ENCODE measurements at places on chromosomes 16 and 17. TPM values are rescaled to one million over a fixed set of nuclear protein-coding genes. Genes with fewer than 3 reads are reported as not detected.

Gene C1QL1
- not detected for total RNA-seq

Gene TNFSF13
- total RNA-seq: 1.00 TPM

Gene SOX9
- total RNA-seq: 2.1 TPM

GRCh38 chr17:79080349-79080748, 5.7 kb downstream of the ENGASE start:
- no peaks in the 10 kb centered on the region for H3K36me3 ChIP-seq
- peaks cover 13% of the 10 kb centered on the region for H3K4me1 ChIP-seq
- H3K4me3 ChIP-seq: no peak overlapping the region
- no peak for DNase-seq

- H3K4me3 ChIP-seq: no peak overlapping the region
- H3K27ac ChIP-seq: no peak overlapping the region
- H3K36me3 ChIP-seq: no peaks in the 10 kb centered on the region
- peaks cover 7% of the 10 kb centered on the region for H3K4me1 ChIP-seq
- DNase-seq: no peak
Observed at GRCh38 chr16:4746991-4747574, 12.7 kb downstream of the DNAAF8 start.

DNA sequence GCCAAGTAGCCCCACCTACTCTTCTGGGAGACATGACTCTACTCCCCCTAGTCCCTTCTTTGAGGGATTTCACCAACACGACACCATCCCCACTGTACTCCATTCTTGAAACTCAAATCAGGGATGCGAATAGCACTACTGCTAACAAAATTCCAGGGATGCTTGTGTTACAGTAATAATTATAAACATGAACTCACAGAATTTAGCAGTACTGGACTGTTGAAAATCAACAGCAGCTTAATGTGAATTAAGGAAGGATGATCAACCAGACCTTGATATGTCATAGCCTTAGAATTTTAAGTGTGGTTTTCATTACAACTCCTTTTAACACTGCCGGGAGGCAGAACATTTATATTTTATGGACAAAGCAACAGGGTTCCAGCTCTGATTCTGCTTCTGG, 37.9 kb downstream of the AMFR start:
- DNase-seq: no peak
- no peak overlapping the region for H3K27ac ChIP-seq
- H3K4me3 ChIP-seq: no peak overlapping the region
- H3K4me1 ChIP-seq: peaks cover 5% of the 10 kb centered on the region
- peaks cover 45% of the 10 kb centered on the region for H3K36me3 ChIP-seq

GRCh38 chr17:50194934-50195865, 6.2 kb downstream of the COL1A1 start:
- H3K4me1 ChIP-seq: peaks cover 2% of the 10 kb centered on the region
- H3K4me3 ChIP-seq: no peak overlapping the region

- no peak overlapping the region for H3K27ac ChIP-seq
- no peaks in the 10 kb centered on the region for H3K4me1 ChIP-seq
- no peak for DNase-seq
Observed at GRCh38 chr16:47726031-47726675, 265.0 kb downstream of the PHKB start.

DNA sequence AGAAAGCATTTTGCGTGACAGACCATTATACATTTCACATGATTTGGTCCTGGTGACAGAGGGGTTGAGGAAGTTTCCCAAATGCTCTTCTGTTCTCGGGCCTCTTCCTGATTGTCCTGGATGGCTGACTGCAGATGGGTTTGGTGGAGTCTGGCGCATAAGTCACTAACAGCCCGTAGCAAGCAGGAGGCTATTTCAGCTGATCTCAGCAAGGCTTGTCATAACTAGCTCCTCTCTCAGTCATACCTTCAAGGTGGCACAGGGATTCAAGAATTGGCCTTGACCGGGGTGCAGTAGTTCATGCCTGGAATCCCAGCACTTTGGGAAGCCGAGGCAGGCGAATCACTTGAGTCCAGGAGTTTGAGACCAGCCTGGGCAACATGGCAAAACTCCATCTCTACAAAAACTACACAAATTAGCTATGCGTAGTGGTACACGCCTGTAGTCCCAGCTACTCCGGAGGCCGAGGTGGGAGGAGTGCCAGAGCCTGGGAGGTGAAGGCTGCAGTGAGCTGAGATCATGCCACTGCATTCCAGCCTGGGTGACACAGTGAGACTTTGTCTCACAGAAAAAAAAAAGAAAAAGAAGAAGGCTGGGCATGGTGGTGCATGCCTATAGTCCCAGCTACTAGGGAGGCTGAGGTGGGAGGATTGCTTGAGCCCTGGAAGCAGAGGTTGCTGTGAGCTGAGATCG, 68.9 kb upstream of the HAS3 start:
- H3K27ac ChIP-seq: no peak overlapping the region
- H3K4me3 ChIP-seq: no peak overlapping the region
- no peak for DNase-seq
- H3K36me3 ChIP-seq: no peaks in the 10 kb centered on the region

- no peaks in the 10 kb centered on the region for H3K36me3 ChIP-seq
- H3K4me3 ChIP-seq: no peak overlapping the region
- H3K27me3 ChIP-seq: no peaks in the 10 kb centered on the region
- H3K27ac ChIP-seq: no peak overlapping the region
- no peaks in the 10 kb centered on the region for H3K4me1 ChIP-seq
Observed at GRCh38 chr16:84005391-84005790, 37.2 kb downstream of the SLC38A8 start.

DNA sequence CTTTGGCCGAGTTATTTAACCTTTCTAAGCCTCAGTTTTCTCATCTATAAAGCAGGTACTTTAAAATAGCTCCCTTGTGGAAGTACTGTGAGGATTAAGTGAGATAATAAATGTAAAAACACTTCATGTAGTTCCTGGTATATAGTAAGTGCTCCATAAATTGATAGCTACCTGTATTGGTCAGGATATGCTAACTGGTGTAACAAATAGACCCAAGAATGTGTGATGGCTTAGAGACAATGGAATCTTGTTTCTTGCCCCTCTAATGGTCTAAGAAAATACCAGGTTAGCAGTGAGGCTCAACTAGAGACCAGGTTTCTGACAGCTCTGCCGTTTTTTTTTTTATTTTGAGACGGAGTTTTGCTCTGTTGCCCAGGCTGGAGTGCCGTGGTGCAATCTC, 29.8 kb downstream of the CCR7 start:
- peaks cover 35% of the 10 kb centered on the region for H3K4me1 ChIP-seq
- no peaks in the 10 kb centered on the region for H3K36me3 ChIP-seq
- H3K27me3 ChIP-seq: no peaks in the 10 kb centered on the region
- no peak for DNase-seq

DNA sequence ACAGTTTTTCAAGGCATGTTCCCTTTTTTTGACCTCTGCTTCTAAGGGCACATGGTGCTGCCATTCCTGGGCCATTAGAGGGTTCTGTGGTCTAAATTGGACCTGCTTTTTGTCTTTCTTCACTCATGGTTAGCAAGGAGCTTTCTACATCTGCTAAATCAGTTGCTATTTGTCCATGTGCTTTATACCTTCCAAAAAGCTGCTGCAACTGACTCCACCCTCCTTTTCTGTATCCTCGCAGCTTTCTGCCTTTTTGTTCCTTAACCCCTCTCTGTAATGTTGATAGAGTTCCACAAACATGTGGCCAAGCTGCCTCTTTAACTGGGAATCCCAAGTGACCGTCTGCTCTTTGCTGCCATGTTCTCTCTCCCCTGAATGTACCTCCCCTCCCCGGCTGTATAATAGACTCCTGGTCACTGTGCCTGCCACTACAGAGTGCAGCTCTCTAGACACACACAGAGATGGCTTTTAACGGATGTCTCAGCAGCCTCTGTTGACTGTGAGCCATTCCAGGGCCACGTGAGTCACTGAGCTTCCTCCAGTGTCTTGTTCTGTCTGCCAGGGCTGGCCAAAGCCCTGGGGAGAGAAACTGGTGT, 57.4 kb upstream of the TEKT3 start:
- peak overlapping the region; percentile 61 for H3K27ac ChIP-seq
- DNase-seq: peak; percentile 79
- H3K36me3 ChIP-seq: no peaks in the 10 kb centered on the region
- peaks cover 20% of the 10 kb centered on the region for H3K4me1 ChIP-seq
- H3K27me3 ChIP-seq: no peaks in the 10 kb centered on the region
- H3K4me3 ChIP-seq: no peak overlapping the region

GRCh38 chr17:30344283-30345088, 10.6 kb upstream of the TMIGD1 start:
- H3K27me3 ChIP-seq: no peaks in the 10 kb centered on the region
- no peak overlapping the region for H3K27ac ChIP-seq
- H3K4me1 ChIP-seq: peaks cover 18% of the 10 kb centered on the region
- H3K4me3 ChIP-seq: no peak overlapping the region
- DNase-seq: peak; percentile 32

DNA sequence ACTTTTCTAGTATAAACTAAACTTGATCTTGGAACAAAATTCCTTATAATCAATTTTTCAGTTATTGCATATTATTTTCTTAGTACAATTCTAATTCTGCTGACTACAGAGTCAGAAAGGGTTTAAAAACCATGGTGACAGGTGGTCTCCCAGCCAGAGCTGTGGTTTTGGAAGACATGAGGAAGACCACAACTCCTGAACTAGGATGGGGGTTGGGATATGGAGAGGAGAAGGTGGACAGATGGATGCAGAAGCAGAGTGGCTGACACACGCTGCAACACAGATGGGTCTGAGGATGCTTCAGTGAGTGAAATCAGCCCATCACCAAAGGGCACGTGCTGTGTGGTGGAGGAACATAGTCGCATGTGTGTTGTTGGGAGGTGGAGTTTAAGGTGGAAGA, 187.7 kb downstream of the LGALS9B start:
- no peaks in the 10 kb centered on the region for H3K36me3 ChIP-seq
- H3K4me1 ChIP-seq: peaks cover 5% of the 10 kb centered on the region
- no peaks in the 10 kb centered on the region for H3K27me3 ChIP-seq
- no peak overlapping the region for H3K4me3 ChIP-seq
- no peak for DNase-seq

DNA sequence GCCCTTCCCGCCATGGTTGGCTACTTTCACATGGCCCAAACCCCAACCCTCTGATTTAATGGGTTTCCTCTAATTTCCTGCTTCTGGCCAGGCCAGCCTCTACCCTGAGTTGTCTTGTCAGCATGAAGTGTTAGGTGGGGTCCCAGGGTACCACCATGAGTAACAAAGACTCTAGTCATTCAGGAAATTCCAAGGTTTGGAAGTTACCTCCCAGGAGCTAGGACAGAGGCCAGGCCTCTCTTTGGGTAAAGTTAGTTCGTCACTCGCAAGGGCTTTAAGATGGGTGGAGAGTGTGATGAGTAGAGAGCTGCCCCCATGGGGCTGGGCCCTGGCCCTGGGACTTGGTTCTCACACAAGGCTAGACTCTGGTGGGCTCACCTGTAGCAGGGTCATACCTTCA, 54.6 kb downstream of the PLD6 start:
- no peak overlapping the region for H3K27ac ChIP-seq
- peaks cover 17% of the 10 kb centered on the region for H3K4me1 ChIP-seq
- no peak overlapping the region for H3K4me3 ChIP-seq
- H3K36me3 ChIP-seq: peaks cover 69% of the 10 kb centered on the region
- no peaks in the 10 kb centered on the region for H3K27me3 ChIP-seq

DNA sequence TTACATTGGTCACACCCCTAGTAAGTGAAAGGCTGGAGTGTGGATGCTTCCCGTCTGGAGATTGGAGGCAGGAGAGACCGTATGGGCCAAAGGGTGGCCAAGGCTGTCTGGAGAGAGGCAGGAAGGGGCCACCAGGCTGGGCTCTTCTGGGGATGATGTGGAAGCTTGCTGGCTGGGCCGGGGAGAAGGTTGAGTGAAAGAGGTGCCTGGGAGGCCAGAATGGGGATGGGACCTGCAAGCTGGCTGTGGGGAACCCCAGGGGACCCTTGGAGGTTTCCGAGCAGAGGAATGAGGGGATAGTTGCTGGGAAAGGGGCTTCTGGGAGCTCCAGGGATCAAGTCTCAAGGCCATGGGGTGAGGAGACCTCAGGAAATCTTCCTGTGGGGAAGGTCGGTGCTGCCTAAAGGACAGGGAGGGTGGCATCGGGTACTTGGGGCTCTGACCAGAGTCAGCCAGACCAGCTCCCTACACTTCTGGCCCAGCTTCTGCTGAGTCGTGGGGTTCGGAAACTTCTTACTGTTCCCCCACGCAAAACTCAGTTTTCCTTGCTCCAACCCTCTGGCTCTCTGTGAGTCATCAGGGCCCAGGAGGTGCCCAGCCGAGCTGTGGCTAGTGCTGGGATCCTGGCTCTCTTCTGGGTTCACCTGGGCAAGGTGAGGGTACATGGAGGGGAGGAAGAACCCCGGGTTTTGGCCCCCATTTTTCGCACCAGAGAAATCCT, 3.1 kb downstream of the MRC2 start:
- no peaks in the 10 kb centered on the region for H3K36me3 ChIP-seq
- no peak for DNase-seq
- H3K4me3 ChIP-seq: no peak overlapping the region
- H3K4me1 ChIP-seq: no peaks in the 10 kb centered on the region
- no peak overlapping the region for H3K27ac ChIP-seq
- no peaks in the 10 kb centered on the region for H3K27me3 ChIP-seq

DNA sequence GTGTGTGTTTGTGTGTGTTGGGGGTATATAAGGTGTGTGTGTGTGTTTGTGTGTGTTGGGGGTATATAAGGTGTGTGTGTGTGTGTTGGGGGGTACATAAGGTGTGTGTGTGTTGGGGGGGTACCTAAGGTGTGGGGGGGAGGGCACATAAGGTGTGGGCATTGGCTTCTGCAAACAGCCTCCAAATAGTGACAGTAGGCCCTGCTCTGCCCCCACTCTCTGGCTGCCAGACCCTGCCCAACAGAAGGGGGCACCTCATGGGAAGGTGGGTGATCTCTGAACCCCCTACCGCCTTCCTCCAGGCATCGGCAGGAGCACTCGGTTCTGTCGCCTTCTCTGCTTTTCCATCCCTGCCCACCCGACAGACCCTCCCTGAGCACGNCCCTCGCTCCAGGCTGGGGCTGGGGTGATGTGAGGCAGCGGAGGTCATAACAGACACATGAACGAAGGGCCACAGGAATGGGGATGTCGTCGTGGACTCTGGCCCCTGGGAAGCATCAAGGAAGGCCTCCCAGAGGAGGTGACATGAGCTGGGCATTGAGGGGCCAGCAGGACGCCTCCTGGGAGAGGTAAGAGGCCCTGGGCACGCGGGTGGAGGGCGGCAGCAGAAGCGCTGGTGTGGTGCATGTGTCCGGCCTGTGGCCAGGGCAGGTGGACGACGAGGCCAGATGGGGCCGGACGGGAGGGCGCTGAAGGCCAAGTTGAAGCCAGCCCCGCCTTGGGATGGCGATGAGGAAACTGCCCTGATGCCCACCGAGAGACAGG, 136.6 kb upstream of the RPH3AL start:
- H3K27me3 ChIP-seq: no peaks in the 10 kb centered on the region
- H3K27ac ChIP-seq: no peak overlapping the region
- no peak overlapping the region for H3K4me3 ChIP-seq
- H3K36me3 ChIP-seq: no peaks in the 10 kb centered on the region
- H3K4me1 ChIP-seq: no peaks in the 10 kb centered on the region
